Ovary (tissue), 10 donors: ENCODE measurements at places on chromosomes 4 and X. TPM values are rescaled to one million over a fixed set of nuclear protein-coding genes. Genes with fewer than 3 reads are reported as not detected.

DNA sequence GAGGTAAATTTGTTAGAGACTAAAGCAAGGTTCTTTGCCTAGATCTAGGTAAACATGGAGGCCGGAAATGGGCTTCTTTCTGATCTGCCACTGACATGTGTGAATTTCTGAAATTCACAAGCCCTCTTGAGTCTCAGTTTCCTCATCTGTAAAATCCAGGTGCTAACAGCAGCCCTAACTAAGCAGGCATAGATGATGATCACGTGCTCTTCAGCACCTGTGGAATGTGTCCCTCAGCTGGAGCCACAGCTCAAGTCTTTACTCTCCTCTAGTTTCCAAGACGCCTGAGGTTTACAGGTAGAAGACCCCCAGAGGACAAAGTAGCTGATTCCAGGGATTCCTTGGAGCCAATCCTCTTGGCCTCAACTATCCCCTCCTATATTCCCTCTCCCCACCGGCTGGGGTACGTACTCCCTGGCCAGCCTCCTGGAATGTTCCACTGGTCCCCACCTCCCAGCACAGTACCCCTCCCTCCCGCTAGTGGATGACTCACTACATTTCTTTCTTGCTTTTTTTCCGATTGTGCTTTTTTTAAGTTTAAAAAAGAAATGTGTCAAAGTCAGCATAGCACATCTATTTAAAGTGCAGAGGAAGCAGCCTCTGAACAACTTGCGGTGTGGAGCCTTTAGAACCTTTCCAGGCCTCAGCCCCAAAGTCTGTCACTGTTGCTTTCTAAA is 98.4 kb downstream of the PHKA2 start:
- H3K4me1 ChIP-seq, result peaks cover 5% of the 10 kb centered on the region
- peak; percentile 24 for DNase-seq
- peak overlapping the region; percentile 34 for H3K4me3 ChIP-seq
- no peak overlapping the region for H3K27ac ChIP-seq
- no peaks in the 10 kb centered on the region for H3K36me3 ChIP-seq

Gene ALB
- 0.46 TPM for total RNA-seq

Gene PRSS12
- 2.4 TPM for total RNA-seq

DNA sequence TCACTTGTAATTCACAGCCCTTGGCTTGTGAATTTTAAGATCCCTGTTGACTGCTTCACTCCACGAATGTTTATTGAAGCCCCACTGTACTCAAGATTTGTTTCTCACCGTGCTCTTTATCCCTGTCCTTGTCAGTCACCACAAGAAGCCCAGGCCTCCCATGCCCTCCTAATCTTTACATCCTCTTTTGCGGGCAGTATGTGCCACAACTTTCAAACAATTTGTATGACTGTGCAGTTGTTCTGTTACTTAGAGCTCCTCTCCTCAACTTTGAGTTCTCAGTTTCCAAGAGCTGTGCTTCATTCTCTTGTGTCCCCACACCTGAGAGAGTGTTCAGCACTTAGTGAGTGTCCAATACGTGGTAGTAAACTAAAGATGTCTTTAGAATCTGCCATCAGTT is 467.7 kb downstream of the NKX6-1 start:
- H3K36me3 ChIP-seq, result no peaks in the 10 kb centered on the region
- no peaks in the 10 kb centered on the region for H3K4me1 ChIP-seq
- no peak overlapping the region for H3K4me3 ChIP-seq
- H3K27ac ChIP-seq, result no peak overlapping the region
- H3K27me3 ChIP-seq, result no peaks in the 10 kb centered on the region
- no peak for DNase-seq

DNA sequence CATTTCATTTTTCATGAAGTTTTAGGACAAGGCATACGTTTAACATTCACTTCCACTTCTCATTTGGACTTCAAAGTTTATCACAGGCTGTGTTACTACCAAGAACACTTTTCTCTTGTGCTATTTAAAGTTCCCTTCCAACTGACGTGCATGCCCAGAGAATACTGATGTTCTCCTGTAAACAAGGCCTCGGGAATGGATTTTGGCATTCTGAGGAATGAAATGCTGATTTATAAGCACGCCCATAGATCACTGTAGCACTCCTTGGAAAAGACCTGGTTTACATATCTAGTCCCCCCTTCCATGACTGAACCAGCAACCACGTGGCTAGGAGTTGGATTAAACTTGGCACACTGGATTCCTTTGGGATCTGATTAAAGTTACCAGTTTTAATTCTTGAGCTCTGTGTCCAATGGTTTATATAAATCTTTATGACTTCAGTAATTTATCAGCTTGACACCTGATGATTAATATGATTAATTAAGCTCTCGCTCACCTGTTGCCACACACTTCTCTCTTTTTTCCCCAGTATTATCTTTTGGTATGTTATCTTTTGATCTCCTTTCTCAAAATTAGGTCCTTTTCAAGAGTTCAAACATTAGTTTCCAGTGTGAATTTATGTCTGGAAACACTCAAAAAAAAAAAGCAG is 122.4 kb upstream of the HAND2 start:
- H3K4me1 ChIP-seq, result no peaks in the 10 kb centered on the region
- H3K4me3 ChIP-seq, result no peak overlapping the region
- no peak overlapping the region for H3K27ac ChIP-seq
- no peak for DNase-seq
- H3K36me3 ChIP-seq, result no peaks in the 10 kb centered on the region
- no peaks in the 10 kb centered on the region for H3K27me3 ChIP-seq

- no peak overlapping the region for H3K27ac ChIP-seq
- no peaks in the 10 kb centered on the region for H3K4me1 ChIP-seq
- no peak for DNase-seq
- no peaks in the 10 kb centered on the region for H3K36me3 ChIP-seq
These were observed 46.5 kb downstream of the IDS start for GRCh38 chrX:149458586-149458985.

GRCh38 chr4:189299706-189300105 is 641.0 kb upstream of the FRG1 start:
- no peaks in the 10 kb centered on the region for H3K4me1 ChIP-seq
- H3K36me3 ChIP-seq, result no peaks in the 10 kb centered on the region
- no peaks in the 10 kb centered on the region for H3K27me3 ChIP-seq
- no peak overlapping the region for H3K4me3 ChIP-seq
- no peak overlapping the region for H3K27ac ChIP-seq

GRCh38 chrX:10549280-10549679 is 71.1 kb downstream of the MID1 start:
- DNase-seq, result no peak
- H3K4me1 ChIP-seq, result no peaks in the 10 kb centered on the region
- H3K4me3 ChIP-seq, result no peak overlapping the region
- H3K27me3 ChIP-seq, result no peaks in the 10 kb centered on the region

- no peak overlapping the region for H3K4me3 ChIP-seq
- DNase-seq, result no peak
- H3K27ac ChIP-seq, result no peak overlapping the region
- H3K4me1 ChIP-seq, result no peaks in the 10 kb centered on the region
These were observed 147.9 kb upstream of the CTSO start for GRCh38 chr4:156101571-156101970.

GRCh38 chr4:24867766-24868296 is 45.0 kb downstream of the CCDC149 start:
- H3K4me1 ChIP-seq, result no peaks in the 10 kb centered on the region
- no peak for DNase-seq
- H3K4me3 ChIP-seq, result no peak overlapping the region
- no peaks in the 10 kb centered on the region for H3K36me3 ChIP-seq
- H3K27ac ChIP-seq, result no peak overlapping the region

GRCh38 chr4:165967486-165967885 is 94.4 kb downstream of the TLL1 start:
- no peak for DNase-seq
- H3K4me1 ChIP-seq, result no peaks in the 10 kb centered on the region
- H3K27ac ChIP-seq, result no peak overlapping the region
- no peak overlapping the region for H3K4me3 ChIP-seq
- no peaks in the 10 kb centered on the region for H3K36me3 ChIP-seq

Gene ABCG2
- total RNA-seq, result 6.7 TPM

- H3K36me3 ChIP-seq, result no peaks in the 10 kb centered on the region
- no peak for DNase-seq
- no peak overlapping the region for H3K4me3 ChIP-seq
These were observed 88.3 kb downstream of the CLCN4 start for GRCh38 chrX:10244915-10245622.

DNA sequence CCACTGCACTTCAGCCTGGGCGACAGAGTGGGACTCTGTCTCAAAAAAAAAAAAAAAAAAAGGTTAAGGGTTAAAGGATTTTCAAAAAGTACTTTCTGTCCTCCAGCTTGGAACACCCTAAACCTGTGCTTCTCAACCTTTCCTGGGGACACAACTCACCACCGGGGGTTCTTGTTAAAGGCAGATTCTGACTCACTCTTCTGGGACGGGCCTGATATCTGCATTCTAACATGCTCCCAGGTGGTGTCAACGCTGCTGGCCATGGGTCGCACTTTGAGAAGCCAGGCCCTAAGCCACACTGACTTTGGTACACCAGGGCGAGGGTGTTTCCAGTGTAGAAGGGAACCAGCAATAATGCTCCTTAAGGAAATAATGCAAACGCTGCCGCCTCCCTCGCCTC is 46.1 kb downstream of the AFAP1 start:
- H3K36me3 ChIP-seq, result no peaks in the 10 kb centered on the region
- no peaks in the 10 kb centered on the region for H3K27me3 ChIP-seq
- no peak overlapping the region for H3K4me3 ChIP-seq
- peaks cover 9% of the 10 kb centered on the region for H3K4me1 ChIP-seq
- no peak for DNase-seq

Gene SATL1
- not detected for total RNA-seq

GRCh38 chr4:2789351-2789750 is 3.5 kb upstream of the SH3BP2 start:
- H3K27me3 ChIP-seq, result no peaks in the 10 kb centered on the region
- H3K36me3 ChIP-seq, result no peaks in the 10 kb centered on the region
- no peak for DNase-seq
- no peak overlapping the region for H3K27ac ChIP-seq
- no peak overlapping the region for H3K4me3 ChIP-seq
- peaks cover 5% of the 10 kb centered on the region for H3K4me1 ChIP-seq
